ENCODE measurements at places on chromosomes 11 and 22. TPM values are rescaled to one million over a fixed set of nuclear protein-coding genes. Genes with fewer than 3 reads are reported as not detected.

GRCh38 chr11:2173150-2173693 lies 1.6 kb upstream of the TH start:
- no peak for DNase-seq

ROBO4 gene
- total RNA-seq = 6.3 TPM

DNA sequence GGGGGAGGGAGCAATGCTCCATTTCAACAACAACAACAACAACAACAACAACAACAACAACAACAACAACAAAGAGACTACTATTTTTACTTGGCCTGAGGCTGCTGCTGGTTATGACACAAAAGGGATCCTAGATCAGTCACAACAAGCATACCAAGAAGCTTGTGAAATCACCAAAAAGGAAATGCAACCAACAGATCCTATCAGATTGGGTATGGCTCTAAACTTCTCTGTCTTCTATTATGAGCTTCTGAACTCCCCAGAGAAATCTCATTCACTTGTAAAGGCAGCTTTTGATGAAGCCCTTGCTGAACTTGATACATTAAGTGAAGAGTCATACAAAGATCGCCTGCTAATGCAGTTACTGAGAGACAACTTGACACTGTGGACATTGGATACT lies 10.5 kb upstream of the MS4A2 start:
- no peak for DNase-seq

GRCh38 chr11:123173040-123173855 lies 21.8 kb downstream of the CLMP start:
- no peak for DNase-seq

DNA sequence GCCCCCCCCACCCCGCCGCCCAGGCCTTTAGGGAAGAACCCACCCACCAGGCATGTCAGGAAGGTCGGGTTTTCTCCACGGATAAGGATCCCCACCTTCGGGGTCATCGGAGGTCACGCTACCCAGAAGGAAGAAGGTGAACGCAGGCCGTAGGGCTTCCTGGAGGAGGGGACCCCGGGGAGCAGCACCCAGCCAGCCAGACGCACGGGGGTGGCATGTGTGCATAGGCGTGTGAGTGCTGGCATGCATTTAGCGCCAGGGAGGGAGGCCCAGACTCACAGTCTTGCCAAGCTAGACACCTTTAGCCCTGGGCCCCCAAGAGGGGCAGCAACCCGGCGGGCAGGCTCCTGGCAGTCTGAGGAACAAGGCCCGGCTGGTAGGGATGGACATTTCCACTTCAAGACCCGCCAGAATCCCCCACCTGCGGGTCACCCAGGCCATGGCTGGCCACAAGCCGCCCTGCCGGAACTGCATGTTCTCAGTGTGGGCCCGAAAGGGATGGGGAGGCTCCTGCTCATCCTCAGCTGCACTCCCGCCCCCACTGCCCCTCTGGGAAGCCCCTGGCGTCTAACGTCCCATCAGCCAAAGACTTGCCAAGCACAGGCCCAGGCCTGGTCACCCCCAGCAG lies 16.7 kb upstream of the PIM3 start:
- no peak for DNase-seq

- DNase-seq = no peak
Measured at GRCh38 chr11:6635082-6635932, 16.1 kb upstream of the TPP1 start.

OR51B2 gene
- not detected for total RNA-seq

DNA sequence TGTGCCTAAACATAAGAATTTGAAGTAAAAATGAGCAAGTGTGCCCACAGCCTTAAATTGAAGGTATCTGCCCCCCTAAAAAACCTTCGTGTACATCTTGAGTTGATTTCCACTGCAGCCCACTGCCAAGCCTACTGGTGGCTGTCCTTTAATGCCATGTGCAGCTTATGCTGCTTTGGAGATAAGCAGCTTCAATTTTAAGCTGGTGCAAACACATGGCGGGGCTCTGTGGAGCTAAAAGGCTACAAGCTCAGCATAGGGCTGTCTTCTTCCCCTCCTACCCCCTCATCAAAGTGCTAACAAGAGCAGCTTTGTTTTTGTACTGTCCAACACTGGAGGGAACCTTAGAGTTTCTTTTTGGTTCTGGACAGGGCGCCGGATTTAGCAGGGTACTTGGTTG lies 128.5 kb upstream of the LMO1 start:
- no peak for DNase-seq

Data from left lobe of liver (tissue), 2 donors.